ENCODE measurements at places on chromosomes 13 and 19.

GRCh38 chr19:47022140-47022536, 2.5 kb downstream of the NPAS1 start:
- H3K4me1 ChIP-seq = peaks cover 23% of the 10 kb centered on the region
- H3K36me3 ChIP-seq = no peaks in the 10 kb centered on the region
- H3K4me3 ChIP-seq = no peak overlapping the region
- H3K27me3 ChIP-seq = peaks cover 84% of the 10 kb centered on the region
- H3K27ac ChIP-seq = no peak overlapping the region

GRCh38 chr19:19540064-19540714, 2.1 kb downstream of the CILP2 start:
- DNase-seq = no peak
- peaks cover 43% of the 10 kb centered on the region for H3K4me1 ChIP-seq
- peaks cover 32% of the 10 kb centered on the region for H3K27me3 ChIP-seq
- H3K36me3 ChIP-seq = no peaks in the 10 kb centered on the region
- H3K27ac ChIP-seq = no peak overlapping the region

- H3K27me3 ChIP-seq = no peaks in the 10 kb centered on the region
- no peak for DNase-seq
- peak overlapping the region; percentile 97 for H3K27ac ChIP-seq
- H3K4me3 ChIP-seq = peak overlapping the region; percentile 93
These were observed 770 bp downstream of the HNRNPM start for GRCh38 chr19:8445488-8446001.

DNA sequence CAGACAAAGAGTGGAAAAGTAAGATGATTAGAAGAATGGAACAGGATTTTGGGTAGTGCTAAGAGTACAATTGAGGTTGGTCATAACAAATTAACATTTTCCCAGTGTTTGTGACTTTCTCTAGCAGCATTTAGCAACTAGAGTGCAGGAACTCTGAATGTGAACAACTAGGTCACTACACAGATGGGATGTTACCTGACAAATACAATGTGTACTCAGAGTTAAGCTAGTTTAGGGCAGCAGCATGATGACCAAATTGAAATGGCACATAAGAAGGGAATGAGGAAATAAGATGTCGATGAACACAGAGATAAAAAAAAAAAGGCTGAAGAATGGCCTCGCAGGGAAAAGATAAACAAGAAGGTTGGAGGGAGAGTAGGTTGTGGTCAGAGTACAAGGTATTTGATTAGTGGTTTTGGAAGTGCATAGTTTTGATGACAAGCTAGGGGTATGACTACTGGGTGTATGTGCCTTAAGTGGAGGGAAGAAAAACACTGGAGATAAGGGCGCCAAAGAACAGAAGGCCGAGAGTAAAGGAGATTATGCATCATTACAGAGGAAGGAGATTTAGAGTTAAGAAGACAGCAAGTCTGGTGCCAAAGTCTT, 381.1 kb downstream of the FGF14 start:
- no peak overlapping the region for H3K27ac ChIP-seq
- DNase-seq = no peak
- no peaks in the 10 kb centered on the region for H3K36me3 ChIP-seq
- no peaks in the 10 kb centered on the region for H3K4me1 ChIP-seq

GRCh38 chr13:106958621-106959048, 390.7 kb upstream of the ARGLU1 start:
- H3K4me3 ChIP-seq = no peak overlapping the region
- no peaks in the 10 kb centered on the region for H3K27me3 ChIP-seq
- no peaks in the 10 kb centered on the region for H3K36me3 ChIP-seq
- H3K4me1 ChIP-seq = no peaks in the 10 kb centered on the region
- no peak for DNase-seq

- peaks cover 10% of the 10 kb centered on the region for H3K4me1 ChIP-seq
- H3K27me3 ChIP-seq = peaks cover 13% of the 10 kb centered on the region
- DNase-seq = no peak
- H3K36me3 ChIP-seq = no peaks in the 10 kb centered on the region
- H3K4me3 ChIP-seq = no peak overlapping the region
- H3K27ac ChIP-seq = no peak overlapping the region
These were observed 3.5 kb downstream of the HS6ST3 start for GRCh38 chr13:96093296-96094006.

- no peak overlapping the region for H3K27ac ChIP-seq
- H3K27me3 ChIP-seq = no peaks in the 10 kb centered on the region
- no peaks in the 10 kb centered on the region for H3K36me3 ChIP-seq
- no peak overlapping the region for H3K4me3 ChIP-seq
- no peaks in the 10 kb centered on the region for H3K4me1 ChIP-seq
- no peak for DNase-seq
These were observed 10.0 kb upstream of the OXGR1 start for GRCh38 chr13:97004096-97004876.

- no peak overlapping the region for H3K4me3 ChIP-seq
- peaks cover 44% of the 10 kb centered on the region for H3K4me1 ChIP-seq
- H3K27me3 ChIP-seq = no peaks in the 10 kb centered on the region
- no peak for DNase-seq
- H3K27ac ChIP-seq = no peak overlapping the region
- H3K36me3 ChIP-seq = peaks cover 63% of the 10 kb centered on the region
These were observed 9.7 kb downstream of the CTU1 start for GRCh38 chr19:51098365-51099046.

- H3K4me1 ChIP-seq = peaks cover 5% of the 10 kb centered on the region
- peak overlapping the region; percentile 72 for H3K27ac ChIP-seq
- no peaks in the 10 kb centered on the region for H3K27me3 ChIP-seq
- DNase-seq = no peak
- no peaks in the 10 kb centered on the region for H3K36me3 ChIP-seq
These were observed 55.2 kb downstream of the GARRE1 start for GRCh38 chr19:34309368-34310138.

DNA sequence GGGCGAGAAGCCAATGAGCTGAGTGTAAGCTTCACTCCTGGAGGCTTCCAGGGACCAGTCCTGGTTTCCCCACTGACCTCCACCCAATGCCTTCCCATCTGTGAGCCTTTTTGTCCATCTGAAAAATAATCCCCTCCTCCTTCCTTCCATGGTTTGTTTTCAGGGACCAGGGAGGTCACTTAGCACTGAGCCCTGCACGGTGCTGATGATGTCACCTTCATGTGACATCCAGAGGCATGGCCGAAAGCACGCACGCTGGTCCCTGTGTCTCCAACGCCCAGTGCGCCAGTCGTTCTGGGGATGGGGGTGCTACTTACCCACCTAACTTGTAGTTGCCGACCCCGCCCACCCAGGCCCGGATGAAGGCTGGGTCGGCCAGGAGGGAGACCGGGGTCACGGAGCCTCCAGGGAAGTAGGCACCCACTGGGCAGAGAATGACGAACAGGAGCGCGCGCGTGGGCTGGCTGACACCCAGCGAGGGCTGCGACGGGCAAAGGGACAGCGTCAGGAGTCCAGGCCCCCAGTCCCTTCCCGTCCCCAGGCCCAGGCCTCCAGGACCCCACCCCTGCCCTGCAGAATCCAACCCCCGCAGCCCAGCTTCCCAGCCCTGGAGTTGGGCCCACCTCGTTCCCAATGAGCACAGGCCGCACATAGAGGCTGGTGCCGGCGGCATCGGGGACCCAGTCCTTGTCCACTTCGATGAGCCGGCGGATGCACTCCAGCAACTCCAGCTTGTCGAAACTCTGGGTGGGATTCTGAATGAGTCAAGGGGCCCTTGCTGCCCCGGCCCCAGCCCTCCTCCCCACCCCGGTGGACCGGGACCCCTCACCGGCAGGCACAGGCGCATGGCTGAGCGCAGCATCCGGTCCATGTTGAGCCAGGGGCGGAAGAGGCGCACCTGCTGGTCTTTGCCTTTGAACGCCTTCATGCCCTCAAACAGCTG, 11.2 kb downstream of the BCAT2 start:
- H3K4me3 ChIP-seq = no peak overlapping the region
- no peak for DNase-seq
- H3K27ac ChIP-seq = no peak overlapping the region
- peaks cover 28% of the 10 kb centered on the region for H3K36me3 ChIP-seq

DNA sequence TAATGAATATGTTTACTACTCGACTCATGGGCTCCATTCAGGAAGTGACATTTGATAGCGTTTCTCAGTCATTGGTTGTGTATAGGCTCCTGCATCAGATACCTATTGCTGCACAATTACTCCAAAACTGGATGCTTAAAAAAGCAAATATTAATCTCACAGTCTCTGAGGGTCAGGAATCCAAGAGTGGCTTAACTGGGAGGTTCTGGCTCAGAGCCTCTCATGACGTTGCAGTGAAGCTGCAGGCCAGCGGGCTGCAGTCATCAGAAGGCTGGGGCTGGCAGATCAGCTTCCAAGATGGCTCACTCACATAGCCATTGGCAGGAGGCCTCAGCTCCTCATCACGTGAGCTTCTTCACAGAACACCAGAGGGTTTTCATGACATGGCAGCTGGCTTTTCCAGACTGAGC, 525.1 kb upstream of the NBEA start:
- no peaks in the 10 kb centered on the region for H3K27me3 ChIP-seq
- H3K27ac ChIP-seq = no peak overlapping the region
- no peak overlapping the region for H3K4me3 ChIP-seq
- no peaks in the 10 kb centered on the region for H3K36me3 ChIP-seq
- H3K4me1 ChIP-seq = no peaks in the 10 kb centered on the region
- no peak for DNase-seq

DNA sequence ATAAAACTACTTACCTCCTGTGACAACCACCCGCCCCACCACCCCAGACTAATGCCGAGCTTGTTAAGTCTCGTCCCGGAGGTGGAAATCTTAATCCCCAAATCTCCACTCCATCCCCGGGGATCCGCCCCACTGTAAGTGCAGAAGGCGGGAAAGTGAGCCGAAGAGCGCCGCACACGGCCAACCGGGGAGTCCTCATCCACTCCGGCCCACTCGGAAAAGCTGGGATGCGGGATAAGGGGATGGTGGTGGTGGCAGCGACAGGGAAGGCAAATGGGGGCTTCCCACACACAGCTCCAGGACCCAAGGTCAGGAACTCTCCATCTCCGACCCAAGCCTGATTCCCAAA, 621 bp downstream of the FBL start:
- H3K27me3 ChIP-seq = no peaks in the 10 kb centered on the region
- DNase-seq = no peak
- H3K27ac ChIP-seq = peak overlapping the region; percentile 80
- peak overlapping the region; percentile 92 for H3K4me3 ChIP-seq
- peaks cover under 1% of the 10 kb centered on the region for H3K36me3 ChIP-seq

DNA sequence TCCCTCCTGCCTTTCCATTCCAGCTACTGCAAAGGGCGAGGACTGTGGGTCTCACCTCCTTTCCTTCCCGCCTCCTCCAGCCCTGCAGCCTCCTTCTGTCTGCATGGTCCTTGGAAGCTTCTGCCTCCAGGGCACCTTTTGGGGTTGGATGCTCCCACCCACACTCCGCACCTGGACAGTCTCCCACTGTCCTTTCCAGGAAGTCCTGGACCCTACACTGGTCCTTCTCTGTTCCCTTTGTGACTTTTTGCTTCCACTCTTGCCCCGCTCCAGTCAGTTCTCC, 130.8 kb downstream of the USP12 start:
- no peaks in the 10 kb centered on the region for H3K36me3 ChIP-seq
- no peaks in the 10 kb centered on the region for H3K27me3 ChIP-seq
- no peak overlapping the region for H3K4me3 ChIP-seq
- DNase-seq = no peak
- H3K27ac ChIP-seq = peak overlapping the region; percentile 65

GRCh38 chr19:46371371-46371901, 24.5 kb downstream of the PPP5C start:
- no peak overlapping the region for H3K4me3 ChIP-seq
- no peak for DNase-seq
- no peaks in the 10 kb centered on the region for H3K27me3 ChIP-seq
- H3K4me1 ChIP-seq = peaks cover 42% of the 10 kb centered on the region

GRCh38 chr19:16027528-16027927, 48.8 kb upstream of the TPM4 start:
- H3K27ac ChIP-seq = no peak overlapping the region
- no peaks in the 10 kb centered on the region for H3K4me1 ChIP-seq
- no peaks in the 10 kb centered on the region for H3K27me3 ChIP-seq
- H3K36me3 ChIP-seq = no peaks in the 10 kb centered on the region

GRCh38 chr13:32838945-32839344, 177.3 kb upstream of the KL start:
- no peaks in the 10 kb centered on the region for H3K4me1 ChIP-seq
- no peak for DNase-seq
- no peaks in the 10 kb centered on the region for H3K36me3 ChIP-seq
- H3K27me3 ChIP-seq = no peaks in the 10 kb centered on the region
- no peak overlapping the region for H3K27ac ChIP-seq

GRCh38 chr13:93355094-93355493, 128.5 kb downstream of the GPC6 start:
- H3K4me3 ChIP-seq = no peak overlapping the region
- no peaks in the 10 kb centered on the region for H3K4me1 ChIP-seq
- no peaks in the 10 kb centered on the region for H3K27me3 ChIP-seq
- no peak for DNase-seq
- H3K27ac ChIP-seq = no peak overlapping the region
- H3K36me3 ChIP-seq = no peaks in the 10 kb centered on the region

GRCh38 chr19:2288818-2289713, 7.1 kb upstream of the PEAK3 start:
- peaks cover 19% of the 10 kb centered on the region for H3K4me1 ChIP-seq
- peak overlapping the region; percentile 33 for H3K27ac ChIP-seq
- no peak for DNase-seq

- H3K4me1 ChIP-seq = no peaks in the 10 kb centered on the region
- H3K36me3 ChIP-seq = no peaks in the 10 kb centered on the region
- DNase-seq = no peak
These were observed 52.2 kb downstream of the ZNF737 start for GRCh38 chr19:20513189-20513904.

GRCh38 chr13:79782541-79783205, 301.7 kb downstream of the NDFIP2 start:
- no peaks in the 10 kb centered on the region for H3K36me3 ChIP-seq
- H3K27me3 ChIP-seq = no peaks in the 10 kb centered on the region
- no peak overlapping the region for H3K27ac ChIP-seq

DNA sequence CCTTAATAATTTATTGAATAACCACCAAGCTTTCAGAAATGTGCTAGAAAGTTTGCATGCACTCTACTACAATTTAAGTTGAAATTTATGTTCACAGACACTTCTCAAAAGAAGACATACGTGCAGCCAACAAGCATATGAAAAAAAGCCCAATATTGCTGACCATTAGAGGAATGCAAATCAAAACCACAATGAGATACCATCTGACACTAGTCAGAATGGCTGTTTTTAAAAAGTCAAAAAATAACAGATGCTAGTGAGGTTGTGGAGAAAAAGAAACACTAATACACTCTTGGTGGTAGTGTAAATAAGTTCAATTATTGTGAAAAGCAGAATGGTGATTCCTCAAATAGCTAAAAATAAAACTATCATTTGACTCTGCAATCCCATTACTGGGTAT, 308.8 kb upstream of the PCDH9 start:
- no peaks in the 10 kb centered on the region for H3K27me3 ChIP-seq
- H3K36me3 ChIP-seq = no peaks in the 10 kb centered on the region
- no peak overlapping the region for H3K27ac ChIP-seq
- no peaks in the 10 kb centered on the region for H3K4me1 ChIP-seq
- H3K4me3 ChIP-seq = no peak overlapping the region

DNA sequence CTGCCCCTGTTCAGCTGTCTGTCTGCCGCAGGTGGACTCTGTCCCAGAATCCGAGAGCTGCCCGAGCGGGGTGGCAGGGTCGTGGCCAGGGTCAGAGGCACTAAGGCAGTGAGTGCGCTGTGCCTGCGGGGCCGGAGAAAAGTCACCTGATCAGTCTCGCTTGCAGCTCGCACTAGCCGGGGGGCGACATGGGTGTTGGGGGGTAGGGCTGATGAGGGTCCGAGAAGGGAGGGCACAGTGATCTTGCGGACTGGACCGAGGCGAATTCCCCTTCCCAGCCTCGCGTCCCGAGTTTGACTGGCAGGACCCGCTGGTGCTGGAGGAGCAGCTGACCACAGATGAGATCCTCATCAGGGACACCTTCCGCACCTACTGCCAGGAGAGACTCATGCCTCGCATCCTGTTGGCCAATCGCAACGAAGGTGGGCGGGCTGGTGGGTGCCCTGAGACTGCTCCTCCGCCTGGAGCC, 627 bp downstream of the GCDH start:
- H3K4me1 ChIP-seq = peaks cover 15% of the 10 kb centered on the region
- peaks cover 5% of the 10 kb centered on the region for H3K36me3 ChIP-seq
- peak overlapping the region; percentile 89 for H3K27ac ChIP-seq
- peaks cover 6% of the 10 kb centered on the region for H3K27me3 ChIP-seq

All from esophagus squamous epithelium (tissue), 5 donors.